ENCODE measurements at places on chromosomes 6 and 20.

- no peak for DNase-seq
Observed at GRCh38 chr6:38847497-38847896, 132.4 kb downstream of the DNAH8 start.

DNA sequence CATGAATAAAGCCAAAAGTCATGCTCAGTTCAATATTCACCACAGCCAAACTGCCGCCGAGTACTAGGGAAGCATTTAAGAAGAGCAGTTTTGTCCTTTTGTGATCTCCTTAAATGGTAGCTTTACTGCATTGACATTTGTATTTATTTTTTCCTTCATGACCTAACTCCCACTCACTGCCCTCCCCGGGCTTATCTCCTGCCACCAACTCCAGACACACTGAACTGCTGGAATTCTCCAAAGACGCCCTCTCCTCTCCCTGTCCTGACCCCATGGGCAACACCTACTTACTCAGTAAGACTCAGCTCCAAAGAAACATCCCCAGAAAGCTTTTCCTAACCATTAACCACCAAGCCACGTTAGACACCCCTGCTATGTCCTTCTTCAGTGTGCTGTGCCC, 48.5 kb upstream of the CNKSR3 start:
- no peak for DNase-seq

- DNase-seq, result no peak
Observed at GRCh38 chr6:24836109-24836508, 37.4 kb upstream of the ARMH2 start.

- DNase-seq, result no peak
Observed at GRCh38 chr20:60402189-60403058, 444.2 kb downstream of the CDH26 start.

DNA sequence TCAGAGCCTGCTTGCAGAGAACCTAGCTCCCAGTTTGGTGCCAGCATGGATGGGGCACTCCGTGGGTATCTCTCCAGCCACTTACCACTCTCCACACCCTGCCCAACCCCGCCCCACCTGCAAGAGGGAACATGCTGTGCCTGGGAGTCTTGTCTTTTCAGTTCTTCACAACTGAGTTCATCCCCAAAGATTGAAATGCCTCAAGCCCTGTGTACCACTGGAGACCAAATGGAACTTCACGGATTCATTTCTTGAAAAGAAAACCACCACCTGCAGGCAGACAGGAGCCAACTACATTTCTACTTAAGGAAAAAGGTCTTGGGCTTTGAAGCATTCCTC, 50.1 kb downstream of the TRERF1 start:
- DNase-seq, result no peak

DNA sequence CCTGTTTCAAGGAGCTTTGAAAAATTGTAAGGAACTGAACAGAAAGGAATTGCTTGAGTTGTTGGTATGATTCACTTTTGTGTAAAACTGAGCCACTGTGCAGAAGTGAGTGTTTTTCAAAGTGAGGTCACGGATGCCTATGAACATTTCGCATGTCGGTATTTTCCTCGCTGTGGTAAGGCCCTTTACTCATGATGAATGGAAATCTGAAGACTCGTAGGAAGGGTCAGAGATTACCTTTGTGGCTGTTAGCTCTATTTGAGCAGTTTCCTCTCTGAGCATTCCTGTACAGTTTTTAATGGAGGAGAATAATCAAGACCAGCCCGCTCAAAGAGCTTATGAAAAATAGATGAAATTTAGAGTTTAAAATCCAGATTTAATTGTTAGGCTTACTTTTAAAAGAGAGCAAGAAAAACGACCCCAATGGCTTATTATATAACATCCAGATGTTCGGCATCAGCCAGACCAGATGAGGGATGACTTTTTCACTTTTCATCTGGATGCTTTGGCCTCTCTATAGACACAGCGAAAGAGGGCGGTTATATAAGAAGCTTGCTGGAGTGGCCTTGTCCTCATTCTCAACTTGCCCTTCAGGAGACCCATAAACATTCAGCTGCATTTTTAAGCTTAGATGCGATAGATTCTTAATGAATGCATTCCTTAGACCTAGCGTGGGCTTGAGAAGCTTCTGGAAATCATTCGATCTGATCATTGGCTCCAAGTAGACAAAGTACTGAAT, 99.5 kb downstream of the CD83 start:
- DNase-seq, result peak; percentile 4

DNA sequence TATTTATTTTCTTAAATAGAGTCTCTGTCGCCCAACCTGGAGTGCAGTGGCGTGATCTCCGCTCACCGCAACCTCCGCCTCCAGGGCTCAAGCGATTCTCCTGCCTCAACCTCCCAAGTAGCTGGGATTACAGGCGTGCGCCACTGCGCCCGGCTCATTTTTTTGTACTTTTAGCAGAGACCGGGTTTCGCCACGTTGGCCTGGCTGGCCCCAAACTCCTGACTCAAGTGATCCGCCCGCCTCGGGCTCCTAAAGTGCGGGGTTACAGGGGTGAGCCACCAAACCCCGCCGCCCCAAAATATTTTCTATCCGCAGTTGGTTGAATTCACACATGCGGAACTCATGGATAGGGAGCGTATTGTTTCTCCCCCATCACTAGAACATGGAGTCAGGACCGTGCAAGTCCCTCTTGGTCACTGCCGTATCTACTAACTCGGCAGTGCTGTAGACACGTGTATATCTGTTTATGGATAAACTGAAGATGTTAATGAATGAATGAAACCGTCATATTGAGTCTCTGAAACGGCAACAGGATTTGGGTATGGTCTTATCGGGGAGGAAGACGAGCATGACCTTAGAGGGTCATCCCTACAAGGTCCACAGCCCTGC, 904 bp downstream of the MKKS start:
- DNase-seq, result peak; percentile 65

DNA sequence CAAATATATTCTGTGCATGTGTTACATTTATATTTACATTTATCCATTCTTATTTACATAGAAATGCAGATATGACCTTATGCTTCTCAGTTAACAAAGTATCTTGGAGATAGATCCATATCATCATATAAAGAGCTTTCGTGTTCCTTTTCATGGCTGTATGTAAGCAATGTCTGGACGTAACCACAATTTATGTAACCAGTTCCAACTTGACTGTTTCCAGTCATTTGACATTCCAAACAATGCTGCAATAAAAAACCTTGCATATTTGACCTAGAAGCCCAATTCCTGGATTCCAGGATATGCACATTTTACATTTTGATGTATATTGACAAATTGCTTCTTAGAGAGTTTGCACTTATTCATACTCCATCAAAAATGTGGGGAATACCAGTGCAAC, 113.7 kb upstream of the F13A1 start:
- DNase-seq, result no peak

DNA sequence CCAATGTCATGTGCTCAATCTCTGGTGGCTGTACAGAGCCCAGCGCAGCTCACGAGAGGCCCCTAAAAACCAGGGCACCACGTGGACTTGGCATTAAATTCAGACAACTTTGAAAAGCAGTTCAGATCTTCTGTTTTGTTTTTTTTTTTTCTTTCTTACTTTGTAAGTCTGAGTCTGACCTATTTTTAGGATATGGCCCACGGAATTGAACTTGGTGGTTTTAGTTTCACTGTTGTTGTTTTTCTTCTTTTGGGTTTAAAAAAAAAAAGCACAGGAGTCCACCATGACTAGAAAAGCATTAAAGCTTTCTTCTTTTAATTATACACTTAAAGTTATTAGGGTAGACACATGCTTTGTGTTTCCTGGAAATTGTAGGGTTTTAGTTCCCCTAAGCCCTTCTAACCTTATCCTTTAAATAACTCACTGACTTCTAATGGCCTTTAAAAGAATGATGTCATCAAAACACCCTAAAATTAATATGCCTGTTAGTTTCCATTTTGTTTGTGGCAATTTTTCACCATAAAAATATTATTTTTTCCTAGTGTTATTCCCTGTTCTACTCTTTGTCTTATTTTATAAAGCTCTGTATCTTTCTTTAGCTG, 48.5 kb upstream of the CCN2 start:
- DNase-seq, result no peak

GRCh38 chr6:159201336-159201735, 32.1 kb downstream of the FNDC1 start:
- no peak for DNase-seq

- no peak for DNase-seq
Observed at GRCh38 chr6:55174211-55175026, at the start of gene HCRTR2. Gene HCRTR2, plus strand, starts transcription at chr6:55174515. Its CDS starts 73 bp downstream, at chr6:55174588.

DNA sequence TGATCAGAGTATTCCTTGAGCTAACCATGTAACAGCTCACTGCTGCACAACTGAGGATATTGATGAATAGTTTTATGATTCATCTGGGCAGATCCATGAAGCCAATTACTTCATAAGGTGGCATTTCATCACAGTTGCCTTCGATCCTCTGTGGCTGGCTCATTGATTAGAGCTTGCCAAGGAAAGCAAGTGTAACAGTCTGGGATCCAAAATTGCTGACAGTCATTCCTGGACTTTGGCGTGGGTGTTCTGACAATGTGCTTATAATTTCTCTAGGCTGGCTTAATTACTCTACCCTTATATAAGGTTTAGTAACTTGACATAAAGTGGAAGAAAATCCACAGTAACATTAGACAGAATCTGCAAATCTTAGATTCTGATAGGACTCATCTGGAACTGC, 551.3 kb upstream of the CDH4 start:
- no peak for DNase-seq

DNA sequence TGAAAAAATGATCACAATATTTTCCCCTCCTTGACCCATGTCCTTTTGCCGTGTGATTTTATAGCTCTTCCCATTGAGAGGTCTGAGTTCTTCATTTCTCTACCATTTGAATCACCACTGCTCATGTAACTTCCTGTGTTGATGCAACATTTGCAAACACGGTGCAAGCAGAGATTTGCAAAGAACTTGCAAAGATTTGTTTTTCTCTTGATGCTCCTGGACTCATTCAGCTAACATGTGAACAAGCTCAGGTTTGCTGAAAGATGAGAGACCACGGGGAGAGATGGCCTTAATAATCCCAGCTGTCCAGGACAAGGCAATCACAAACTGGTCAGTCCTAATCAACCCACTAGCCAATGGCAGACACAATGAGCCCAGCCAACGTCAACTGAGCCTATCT, 8.6 kb downstream of the VNN2 start:
- DNase-seq, result no peak

DNA sequence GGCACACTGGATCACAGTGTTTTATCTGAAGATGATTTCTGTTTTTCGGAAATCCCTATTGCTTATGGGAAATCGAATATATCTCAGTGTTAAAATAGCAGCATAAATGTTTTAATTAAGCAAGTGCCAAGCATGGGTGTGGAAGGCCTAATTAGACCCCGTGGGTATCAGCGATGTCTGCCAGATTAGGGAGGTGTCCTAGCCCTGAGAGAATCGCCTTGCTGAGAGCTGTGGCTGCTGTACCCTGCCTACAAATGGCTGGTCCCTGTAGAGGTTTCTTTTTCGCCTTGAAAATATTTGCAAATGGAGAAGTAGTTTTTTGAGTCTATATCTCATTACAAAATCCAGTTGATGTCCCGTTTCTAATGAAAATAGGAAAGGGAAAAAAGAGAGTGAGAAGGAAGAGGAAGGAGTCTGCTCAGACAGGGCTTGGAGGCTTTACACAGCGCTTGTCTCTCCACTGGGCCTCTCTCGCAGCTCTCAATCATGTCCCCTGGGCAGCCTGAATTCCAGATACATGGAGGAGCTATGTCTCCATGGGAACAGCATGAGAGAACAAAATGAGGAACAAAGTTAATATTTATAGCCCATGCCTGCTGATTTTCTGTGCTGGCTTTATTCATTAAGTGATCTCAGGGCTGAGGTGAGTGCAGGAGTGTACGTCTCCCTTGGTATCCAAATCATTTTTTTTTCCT, 35.2 kb upstream of the BCLAF1 start:
- DNase-seq, result no peak

GRCh38 chr6:148818939-148819575, 72.2 kb downstream of the UST start:
- no peak for DNase-seq

- DNase-seq, result no peak
Observed at GRCh38 chr6:107545763-107546162, 55.8 kb downstream of the SOBP start.

- DNase-seq, result no peak
Observed at GRCh38 chr6:99495466-99495865, 19.8 kb downstream of the USP45 start.

- no peak for DNase-seq
Observed at GRCh38 chr6:56214041-56214702, 33.2 kb downstream of the COL21A1 start.

DNA sequence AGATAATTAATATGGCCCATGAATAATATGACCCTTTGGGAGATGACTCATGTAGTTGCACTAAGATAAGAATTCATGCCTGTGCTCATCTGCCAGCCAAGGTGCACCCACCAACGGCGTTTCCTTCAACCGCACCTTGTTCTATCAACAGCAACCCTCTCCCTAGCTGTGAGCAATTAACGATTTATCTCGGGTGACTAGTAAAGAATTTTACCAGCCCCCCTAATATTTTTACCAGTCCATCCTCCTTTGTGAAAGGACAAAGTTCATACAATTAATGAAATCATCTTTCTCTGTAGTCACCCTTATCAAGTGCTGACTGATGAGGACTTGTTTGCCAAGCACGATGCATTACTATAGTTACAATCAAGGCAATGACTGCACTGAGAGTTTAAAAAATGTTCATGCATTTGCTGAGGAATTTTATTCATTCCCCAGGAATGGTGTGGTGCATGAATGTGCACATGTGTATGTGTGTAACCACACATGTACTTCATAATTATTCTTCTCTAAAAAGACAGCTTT, 118.7 kb downstream of the SMOC2 start:
- no peak for DNase-seq

DNA sequence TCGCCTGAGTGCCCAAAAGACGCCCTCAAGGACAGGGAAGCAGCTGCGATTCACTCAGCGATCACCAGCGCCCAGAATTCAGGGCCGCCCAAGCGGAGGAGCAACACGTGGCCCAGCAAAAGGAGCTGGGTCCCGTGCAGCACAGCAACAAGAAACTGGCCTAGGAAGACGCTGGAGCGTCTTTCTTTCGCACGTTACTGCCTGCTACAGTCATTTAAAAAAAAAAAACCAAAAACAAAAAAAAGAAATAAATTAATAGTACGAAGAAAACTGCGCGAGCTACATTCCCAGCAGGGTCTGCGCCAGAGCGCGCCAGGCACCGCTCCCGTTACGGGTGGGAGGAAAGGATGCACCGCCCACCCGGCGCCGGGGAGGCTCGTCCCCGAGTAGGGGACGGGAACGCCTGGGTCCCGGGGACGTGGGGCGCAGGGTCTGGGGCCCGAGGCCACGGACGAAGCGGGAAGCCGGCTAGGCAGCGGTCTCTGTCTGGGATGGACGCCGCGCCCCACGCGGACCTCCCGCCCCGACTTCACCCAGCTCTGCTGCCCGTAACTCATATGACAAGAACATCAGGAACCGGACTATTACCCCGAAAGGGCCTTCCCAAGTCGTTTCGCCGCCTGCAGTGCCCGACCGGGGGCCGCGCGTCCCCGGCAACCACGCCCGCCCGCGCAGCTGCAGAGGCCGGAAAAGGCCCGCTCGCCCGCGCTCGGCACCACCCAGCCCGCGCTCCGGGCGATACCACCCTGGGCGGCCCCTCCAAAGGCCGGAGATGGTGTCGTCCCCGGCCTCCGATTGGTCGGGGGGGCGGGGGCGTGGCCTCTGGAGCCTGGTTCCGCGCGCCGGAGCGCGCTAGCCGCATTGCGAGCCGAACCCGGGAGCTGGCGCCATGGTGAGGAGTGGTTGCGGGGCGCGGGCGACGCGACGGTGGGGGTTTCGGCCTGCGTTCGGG, at the start of gene NOP56:
TSS of gene NOP56 (plus strand) at position 861 of the 952 bp plus-strand sequence. CDS start at position 890, 29 bp downstream.
- peak; percentile 95 for DNase-seq
